ENCODE measurements at places on chromosomes 6 and 20.

DNA sequence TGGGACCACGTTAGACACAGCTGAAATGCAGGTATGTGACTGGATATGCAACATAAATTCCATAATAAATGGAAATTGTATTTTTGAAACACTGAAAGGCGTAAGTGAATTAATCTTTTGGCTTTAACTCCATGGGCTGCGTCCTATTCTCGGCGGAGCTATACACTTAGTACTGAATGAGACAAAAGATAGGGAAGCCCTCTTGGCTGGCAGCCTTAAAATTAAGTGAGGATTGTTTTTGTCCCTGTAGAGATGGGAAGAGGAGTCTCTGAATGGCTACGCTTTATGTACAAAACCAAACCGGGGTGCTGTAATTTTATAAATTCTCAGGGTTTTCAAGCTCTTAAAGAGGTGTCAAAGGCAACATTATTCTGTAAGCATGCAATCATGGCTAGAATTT is 429.8 kb downstream of the QKI start:
- DNase-seq: no peak

- peak; percentile 47 for DNase-seq
Observed at GRCh38 chr20:16898433-16898832, 150.3 kb downstream of the OTOR start.

- no peak for DNase-seq
Observed at GRCh38 chr6:143267760-143268159, 182.7 kb downstream of the ADAT2 start.

DNA sequence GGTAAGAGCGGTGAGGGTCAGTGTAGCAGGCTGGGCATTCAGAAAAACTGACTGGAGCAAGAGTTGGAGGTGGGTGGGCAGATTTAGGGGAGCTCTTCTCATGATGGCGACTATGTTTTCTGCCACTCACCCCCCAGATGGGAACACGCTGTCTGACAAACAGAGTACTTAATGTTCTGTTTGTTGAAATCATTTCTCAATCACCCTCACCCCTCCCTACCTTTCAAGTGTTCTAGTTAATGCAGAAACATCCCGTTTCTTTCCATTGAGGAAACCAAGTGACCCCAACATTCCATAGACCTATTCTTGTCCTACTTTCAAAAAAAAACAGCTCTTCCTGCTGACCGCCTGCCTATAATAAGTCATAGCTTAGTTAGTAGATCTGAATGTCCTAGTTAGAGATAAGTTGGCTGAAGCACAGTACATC is 132.5 kb upstream of the NEDD9 start:
- DNase-seq: no peak

DNA sequence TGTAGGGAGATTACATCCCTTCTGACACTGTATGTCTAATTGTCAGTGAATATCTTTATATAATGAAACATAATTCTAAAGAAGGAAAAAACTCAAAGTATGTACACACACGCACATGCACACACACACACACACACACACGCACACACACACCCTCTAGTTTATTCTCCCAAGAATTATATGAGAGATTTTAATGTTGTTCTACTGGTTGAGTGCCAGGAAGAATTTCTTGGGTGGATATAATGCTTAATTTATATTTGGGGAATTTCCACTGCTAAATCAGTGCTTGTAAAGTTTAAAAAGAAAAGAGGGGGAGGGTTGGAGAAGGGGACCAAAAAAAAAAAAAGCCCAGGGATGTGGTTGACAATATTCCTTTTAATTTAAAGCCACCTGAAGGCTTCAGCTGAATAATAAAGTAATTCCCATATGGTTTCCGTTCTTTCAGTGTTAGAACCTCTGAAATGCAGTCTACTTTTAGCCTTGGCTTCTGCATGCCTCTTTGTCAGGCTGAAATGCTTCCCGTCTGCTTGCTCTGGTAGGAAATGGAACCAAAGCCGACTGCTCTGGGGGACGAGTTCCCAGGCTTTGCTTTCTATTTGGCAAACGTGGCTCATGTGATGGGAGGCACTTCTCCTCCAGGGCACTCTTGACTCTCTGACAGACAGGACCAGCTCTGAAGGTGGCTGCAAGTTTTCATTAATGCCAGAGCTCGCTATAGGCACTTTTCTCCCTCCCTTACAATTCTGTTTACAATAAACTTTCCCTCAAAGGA is 225.4 kb downstream of the PRL start:
- DNase-seq: peak; percentile 65

- no peak for DNase-seq
Observed at GRCh38 chr20:20562507-20562906, 149.9 kb downstream of the RALGAPA2 start.

DNA sequence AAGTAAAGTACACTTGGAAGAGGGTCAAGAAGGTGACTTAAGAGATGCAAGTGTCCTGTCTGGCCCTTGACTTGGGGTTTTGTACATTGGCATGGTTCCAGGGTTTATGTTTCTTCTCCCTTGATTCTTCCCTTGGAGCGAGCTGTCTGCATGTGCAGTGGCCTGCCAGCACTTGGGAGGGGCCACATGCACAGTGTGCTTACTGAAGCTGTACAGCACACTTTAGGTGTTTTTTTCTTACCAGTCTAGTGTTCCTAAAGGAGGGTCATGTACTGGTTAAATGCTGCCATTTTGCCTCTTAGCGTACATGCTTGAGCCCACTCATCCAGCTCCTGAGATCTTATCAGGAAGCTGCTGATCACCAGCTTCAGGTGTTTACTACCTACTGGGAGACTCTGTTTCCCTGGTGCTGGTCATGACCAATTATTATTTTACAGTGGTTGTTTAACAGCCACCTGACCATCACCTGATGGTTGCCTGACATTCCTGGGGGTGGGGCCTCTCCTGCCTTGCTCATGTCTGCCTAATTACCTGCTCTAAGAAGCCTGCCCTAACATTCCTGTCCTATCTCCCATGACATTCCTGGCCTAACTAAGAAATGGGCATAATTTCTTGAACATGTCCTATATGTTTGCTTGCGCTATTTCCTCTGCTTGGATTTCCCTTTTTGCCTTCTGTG is 182.9 kb downstream of the MCHR2 start:
- no peak for DNase-seq

GRCh38 chr20:5829241-5829809 is 79.1 kb downstream of the SHLD1 start:
- no peak for DNase-seq

Data from fibroblast of skin of right quadriceps (primary cell).